NCI-H526 (cell line): ENCODE measurements at places on chromosomes 1 and 21.

GRCh38 chr21:46636181-46636512 is 673 bp downstream of the PRMT2 start:
- DNase-seq: no peak

GRCh38 chr1:209150114-209150513 is 433.4 kb upstream of the CAMK1G start:
- no peak for DNase-seq

DNA sequence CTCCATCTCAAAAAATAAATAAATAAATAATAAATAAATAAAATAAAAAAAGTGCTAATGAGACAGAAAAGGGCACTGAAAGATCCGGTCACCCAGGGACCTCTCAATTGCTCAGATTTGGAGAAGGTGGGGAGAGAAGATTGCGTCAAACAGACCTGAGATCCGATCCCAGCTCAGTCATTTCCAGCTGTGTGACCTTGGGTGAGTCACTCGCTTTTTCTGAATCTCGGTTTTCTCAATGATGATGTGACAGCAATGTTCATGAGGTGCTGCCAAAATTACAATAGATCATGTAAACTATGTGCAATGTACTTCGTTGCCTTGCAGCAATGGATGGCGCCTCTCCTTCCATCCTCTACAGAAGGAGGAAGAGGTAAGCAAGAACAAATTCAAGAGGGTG is 11.1 kb upstream of the MEF2D start:
- DNase-seq: no peak

- no peak for DNase-seq
Observed at GRCh38 chr1:35834218-35834617, 26.4 kb downstream of the AGO4 start.

DNA sequence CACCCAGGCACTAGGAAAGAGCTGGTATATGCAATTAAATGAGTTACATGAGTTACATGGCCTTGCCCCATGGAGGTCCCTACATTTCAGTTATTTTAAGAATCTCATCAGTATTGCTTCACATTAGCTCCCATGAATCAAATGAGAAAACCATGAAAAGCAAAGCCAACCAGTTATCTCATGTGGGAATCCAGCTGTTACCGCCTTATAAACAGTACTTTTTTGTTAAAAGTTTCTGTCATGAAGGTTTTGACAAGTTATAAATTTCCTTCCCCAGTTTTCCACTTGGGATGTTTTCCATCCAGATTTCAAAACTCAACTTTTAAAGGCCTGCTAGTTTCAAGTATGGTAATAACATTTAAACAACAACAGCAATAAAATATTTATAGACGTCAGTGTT is 544.8 kb downstream of the NUF2 start:
- no peak for DNase-seq

GRCh38 chr1:30153743-30154449 is 569.5 kb downstream of the MATN1 start:
- no peak for DNase-seq

GRCh38 chr1:59029411-59030167 is 245.7 kb upstream of the JUN start:
- no peak for DNase-seq

DNA sequence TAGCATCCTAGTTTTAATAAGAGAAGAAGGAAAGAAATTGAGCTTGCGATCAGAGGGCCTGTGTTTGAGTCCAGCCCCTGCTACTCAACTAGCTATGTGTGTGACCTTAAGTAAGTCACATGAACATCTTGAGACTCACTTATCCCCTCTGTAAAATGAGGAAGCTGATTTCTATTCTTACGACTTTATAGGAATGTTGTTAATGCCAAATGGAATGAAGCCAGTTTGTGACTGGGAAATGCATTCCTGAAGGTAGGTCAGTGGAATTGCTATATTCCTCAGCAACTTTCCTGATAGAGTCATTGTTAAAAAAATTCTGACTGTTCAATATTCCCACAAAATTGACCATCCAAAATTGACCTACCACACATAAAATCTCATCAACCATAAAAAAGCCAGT is 14.9 kb downstream of the FASLG start:
- no peak for DNase-seq

GRCh38 chr1:236748268-236748870 is 46.7 kb upstream of the MTR start:
- DNase-seq: no peak

DNA sequence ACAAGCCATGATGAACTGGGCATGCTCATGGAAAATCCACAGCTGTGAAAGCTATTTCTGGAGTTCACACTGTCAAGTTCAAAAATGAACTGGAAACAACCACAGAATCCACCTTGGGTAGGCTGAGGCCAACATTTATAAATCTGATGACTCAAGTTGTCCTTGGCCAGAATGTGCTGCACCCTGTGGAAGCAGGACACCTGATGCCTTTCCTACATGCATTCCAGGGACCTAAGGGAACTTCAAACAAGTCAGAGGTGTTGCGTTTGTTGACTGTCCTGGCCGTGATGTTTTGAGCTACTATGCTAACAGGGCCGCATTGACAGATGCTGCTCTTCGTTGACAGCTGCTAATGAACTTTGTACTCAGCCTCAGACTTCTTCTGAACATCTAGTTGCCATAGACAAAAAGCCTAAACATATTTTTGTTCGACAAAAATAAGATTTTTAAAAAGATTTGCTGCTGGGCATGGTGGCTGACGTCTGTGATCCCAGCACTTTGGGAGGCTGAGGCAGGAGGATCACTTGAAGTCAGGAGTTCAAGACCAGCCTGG is 127.9 kb upstream of the SLC45A1 start:
- no peak for DNase-seq

GRCh38 chr1:4319496-4319895 is 334.9 kb upstream of the AJAP1 start:
- DNase-seq: no peak

- no peak for DNase-seq
Observed at GRCh38 chr1:207844371-207844770, 66.6 kb downstream of the CD34 start.

DNA sequence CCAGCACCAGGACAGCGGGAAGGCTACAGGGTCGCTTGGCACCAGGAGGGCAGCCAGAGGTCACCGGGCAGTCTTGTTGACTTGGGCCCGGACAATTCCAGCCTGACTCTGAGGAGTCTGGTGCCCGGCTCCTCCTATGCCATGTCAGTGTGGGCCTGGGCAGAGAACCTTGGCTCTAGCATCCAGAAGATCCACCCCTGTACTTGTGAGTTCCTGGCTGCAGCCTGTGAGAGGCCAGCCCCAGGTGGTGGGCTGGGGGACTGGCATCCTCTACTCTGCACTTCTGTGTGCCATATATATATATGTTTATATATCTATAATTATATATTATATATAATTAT is 11.6 kb upstream of the PTPN7 start:
- DNase-seq: peak; percentile 25

DNA sequence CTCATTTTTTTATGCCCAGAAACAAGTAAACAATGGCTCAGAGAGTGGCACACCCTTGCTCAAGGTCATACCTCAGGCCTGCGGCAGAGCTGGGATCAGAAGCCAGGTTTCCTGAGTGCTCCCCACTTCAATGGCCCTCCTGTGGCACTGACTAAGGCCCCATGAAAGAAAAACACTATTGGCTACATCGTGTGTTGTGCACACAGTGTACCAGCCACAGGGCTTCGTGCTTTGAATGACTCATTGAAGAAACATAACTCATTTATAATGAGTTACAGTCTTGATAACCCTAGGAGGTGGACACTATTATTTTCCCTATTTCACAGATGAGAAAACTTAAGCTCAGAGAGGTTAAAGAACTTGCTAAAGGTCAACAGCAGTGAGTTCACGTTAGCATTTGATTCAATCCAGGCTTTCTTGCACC is 91.2 kb downstream of the TRABD2B start:
- DNase-seq: no peak

DNA sequence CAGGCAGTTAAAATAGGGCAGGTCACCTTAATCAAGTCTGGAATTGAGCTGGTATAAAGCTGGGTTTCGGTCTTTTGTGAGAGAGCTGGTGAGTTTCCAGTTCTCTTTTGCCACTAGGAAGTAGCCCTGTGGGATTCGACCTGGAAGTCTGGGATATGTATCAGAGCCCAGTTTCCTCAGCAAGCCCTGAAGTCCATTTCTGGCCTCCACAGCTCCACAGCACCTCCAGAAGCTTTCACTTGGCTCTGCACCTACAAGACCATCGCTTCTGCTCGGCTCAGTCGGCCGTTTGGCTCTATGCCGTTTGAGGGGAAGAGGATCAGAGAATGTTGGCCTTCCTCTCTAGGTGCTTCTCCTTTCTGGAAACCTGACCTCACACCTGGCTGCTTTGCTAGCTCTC is 148.0 kb downstream of the GALNT2 start:
- DNase-seq: peak; percentile 77

DNA sequence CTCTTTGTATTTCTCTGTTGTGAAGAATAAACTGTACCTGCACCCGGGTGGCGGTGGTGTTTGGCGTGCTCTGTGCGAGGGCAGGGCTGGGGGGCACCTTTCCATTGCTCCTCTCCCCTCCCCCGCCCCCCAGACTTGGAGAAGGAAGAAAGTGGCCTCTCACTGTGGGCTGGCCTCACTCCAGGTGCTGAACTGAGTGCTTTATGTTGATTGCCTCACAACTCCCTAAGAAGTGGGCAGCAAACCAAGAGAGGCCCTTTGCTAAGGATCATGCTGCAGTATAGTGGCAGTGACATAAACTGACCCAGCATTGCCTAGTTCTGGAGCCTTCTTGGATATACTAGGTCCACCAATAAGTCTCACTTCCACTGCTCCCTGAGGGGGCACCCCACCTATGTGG is 20.2 kb downstream of the A3GALT2 start:
- no peak for DNase-seq

- DNase-seq: no peak
Observed at GRCh38 chr1:153498746-153499145, 37.0 kb downstream of the S100A6 start.

GRCh38 chr1:15788624-15789301 is 18.7 kb downstream of the UQCRHL start:
- no peak for DNase-seq

- DNase-seq: no peak
Observed at GRCh38 chr1:247966532-247967204, 1.6 kb downstream of the OR2AK2 start.

GRCh38 chr1:154176337-154176736 is 15.6 kb downstream of the TPM3 start:
- no peak for DNase-seq

GRCh38 chr1:170134521-170134920 is 11.2 kb upstream of the NTMT2 start:
- no peak for DNase-seq

GRCh38 chr1:165424454-165425216 is 20.3 kb downstream of the RXRG start:
- DNase-seq: no peak

DNA sequence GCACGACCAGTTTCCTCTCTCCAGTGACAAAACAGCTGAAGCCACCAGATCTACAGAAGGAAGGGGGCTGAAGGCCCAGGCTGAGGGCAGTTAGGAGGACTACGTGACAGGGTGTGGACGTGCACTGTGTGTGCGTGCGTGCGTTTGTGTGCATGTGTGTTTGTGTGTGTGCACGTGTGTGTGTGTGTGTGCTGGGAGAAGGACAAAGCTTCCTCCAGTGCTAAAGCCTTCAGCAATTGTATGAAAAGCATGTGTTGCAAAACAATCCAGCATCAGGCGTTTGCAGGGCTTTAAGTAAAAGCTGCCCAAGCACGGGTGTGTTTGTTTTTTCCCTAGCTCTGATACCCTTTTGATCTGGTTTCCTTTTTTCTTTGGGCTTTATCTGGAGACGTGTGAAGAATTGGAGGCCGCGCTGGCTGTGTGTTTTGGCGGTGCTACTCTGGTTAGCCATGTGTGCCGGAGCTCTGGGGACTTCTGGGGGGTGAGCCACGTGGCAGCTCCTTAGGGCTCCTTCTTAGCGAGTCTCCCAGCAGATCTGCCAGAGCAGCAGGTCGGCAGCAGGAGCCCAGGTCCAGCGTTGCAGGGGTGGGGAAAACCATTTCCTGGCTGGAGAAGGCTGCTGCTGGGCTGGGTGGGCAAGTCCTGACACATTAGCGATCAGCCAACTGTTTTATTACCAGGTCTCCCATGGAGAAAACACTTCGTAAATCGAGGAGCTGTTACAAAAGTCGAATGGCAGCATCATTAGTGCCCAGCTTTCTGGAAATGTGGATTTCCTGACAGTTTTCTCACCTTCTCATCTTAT is 73.4 kb downstream of the UCK2 start:
- DNase-seq: peak; percentile 92

GRCh38 chr1:6691507-6691906 is 10.1 kb downstream of the DNAJC11 start:
- no peak for DNase-seq

DNA sequence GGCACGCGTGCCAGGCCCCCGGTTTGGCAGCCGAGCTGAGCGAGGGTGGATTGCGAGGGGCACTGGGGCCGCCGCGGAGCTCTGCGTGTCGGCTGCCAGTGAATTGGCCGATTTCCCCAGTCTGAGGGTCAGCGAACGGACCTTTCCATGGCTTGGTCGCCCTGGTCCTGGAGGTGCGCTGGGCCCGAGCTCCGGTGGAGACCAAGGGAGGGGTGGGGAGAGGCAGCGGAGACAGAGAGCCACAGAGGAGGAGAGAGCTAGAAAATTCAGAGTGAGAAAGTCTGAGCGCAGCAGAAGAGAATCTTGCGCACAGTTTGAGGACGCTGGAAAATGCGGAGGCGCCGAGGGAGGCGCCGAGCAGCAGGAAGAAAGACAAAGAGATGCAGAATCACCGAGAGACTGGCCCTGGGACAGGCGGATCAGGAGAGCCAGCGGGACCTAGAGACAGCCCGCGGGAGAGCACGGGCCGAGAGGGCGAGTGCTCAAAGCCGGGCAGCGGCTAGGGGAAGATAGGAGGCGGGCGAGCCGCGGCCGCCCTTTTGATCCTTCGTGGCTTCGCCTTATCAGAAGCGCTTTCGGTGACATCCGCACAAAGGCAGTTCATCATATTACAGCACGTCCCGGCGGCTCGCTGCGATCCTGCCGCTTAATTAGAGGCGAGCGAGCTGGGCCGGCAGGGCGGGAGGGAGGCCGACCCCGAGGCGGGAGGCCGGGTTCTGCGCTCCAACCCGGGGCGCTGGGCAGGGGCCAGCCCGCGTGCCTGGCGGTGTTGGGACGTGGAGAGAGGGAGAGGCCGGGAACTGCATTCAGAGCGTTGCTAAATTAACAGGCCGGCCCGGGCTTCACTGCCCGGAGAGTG is 12.7 kb downstream of the PAX7 start:
- DNase-seq: peak; percentile 59

DNA sequence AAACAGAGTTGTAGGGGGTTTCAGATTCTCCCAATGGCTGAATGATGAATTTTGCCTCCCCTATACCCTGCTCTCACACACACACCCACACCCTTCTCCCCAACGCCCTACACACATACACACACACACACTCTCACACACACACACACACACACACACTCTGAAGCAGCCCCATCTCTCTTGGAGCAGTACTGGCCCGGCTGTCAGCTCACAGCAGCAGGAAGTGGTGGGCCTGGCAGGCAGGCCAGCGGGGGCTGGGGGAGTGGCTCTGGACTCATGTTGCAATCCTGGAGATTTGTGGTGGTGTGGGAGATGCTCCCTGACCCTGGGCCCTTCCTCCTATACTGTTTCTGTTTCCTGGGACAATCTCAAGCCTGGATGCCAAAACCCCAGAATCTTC is 2.2 kb downstream of the IKBKE start:
- no peak for DNase-seq
